ENCODE measurements at places on chromosomes 6 and 20. TPM values are rescaled to one million over a fixed set of nuclear protein-coding genes. Genes with fewer than 3 reads are reported as not detected.

The CST5 gene
- not detected for total RNA-seq

The GRM4 gene
- not detected for total RNA-seq

The CST4 gene
- total RNA-seq: not detected

The FNDC1 gene
- 0.05 TPM for total RNA-seq

The NKAIN2 gene
- total RNA-seq: not detected

The CST2 gene
- total RNA-seq: not detected

The BIRC7 gene
- total RNA-seq: not detected

The ULBP1 gene
- 1.5 TPM for total RNA-seq

The RMND1 gene
- total RNA-seq: 19.2 TPM

The C6orf15 gene
- 0.91 TPM for total RNA-seq

The PARD6B gene
- total RNA-seq: 2.4 TPM

The PI16 gene
- not detected for total RNA-seq

The POM121L2 gene
- not detected for total RNA-seq

The CALHM4 gene
- not detected for total RNA-seq

The CCR6 gene
- not detected for total RNA-seq

The PAX1 gene
- not detected for total RNA-seq

The IMPG1 gene
- total RNA-seq: not detected

The NCOA5 gene
- total RNA-seq: 9.2 TPM

Data from MG63 (cell line).